Cardiac fibroblast (primary cell): ENCODE measurements at places on chromosomes 7 and 10.

DNA sequence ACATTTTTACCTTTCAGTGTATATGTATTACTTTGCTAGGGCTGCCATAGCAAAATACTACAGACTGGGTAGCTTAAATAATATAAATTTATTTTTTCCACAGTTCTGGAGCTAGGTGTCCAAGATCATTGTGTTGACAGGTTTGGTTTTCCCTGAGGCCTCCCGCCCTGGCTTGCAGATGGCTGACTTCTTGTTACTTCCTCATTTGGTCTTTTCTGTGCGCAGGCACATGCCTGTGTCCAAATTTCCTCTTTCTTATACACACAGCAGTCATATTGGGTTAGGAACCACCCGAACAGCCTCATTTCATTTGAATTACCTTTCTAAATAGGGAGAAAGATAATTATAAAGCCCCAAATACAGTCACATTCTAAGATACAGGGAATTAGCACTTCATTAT, 521.6 kb upstream of the SORCS1 start:
- DNase-seq = no peak

DNA sequence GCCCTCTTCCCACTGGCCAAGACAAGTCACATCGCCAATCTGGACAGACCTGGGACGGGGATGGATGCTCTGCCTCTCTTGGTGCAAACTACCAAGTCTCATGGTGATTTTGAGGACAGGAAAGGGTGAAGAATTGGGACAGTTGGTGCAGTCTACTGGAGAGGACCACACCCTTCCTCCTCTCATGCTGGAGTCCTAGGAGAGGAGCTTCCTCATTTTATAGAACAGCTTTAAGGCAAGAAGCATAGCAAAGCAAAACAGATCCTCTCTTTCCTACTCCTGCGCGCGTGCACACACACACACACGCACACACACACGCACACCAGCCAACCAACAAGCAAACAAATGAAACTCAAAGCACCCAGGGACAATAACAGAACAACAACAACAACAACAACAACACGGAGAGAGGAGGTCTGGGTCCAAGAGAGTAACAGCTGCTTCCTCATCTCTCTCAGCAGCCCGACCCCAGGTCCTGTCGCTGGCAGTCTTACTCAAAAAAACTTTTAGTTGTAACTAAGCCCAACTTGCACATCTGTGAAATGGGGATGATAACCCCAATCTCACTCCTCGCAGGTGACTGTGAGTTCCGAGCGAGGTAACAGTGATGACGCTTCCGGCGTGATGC, 83.4 kb downstream of the TMEM178B start:
- no peak for DNase-seq

DNA sequence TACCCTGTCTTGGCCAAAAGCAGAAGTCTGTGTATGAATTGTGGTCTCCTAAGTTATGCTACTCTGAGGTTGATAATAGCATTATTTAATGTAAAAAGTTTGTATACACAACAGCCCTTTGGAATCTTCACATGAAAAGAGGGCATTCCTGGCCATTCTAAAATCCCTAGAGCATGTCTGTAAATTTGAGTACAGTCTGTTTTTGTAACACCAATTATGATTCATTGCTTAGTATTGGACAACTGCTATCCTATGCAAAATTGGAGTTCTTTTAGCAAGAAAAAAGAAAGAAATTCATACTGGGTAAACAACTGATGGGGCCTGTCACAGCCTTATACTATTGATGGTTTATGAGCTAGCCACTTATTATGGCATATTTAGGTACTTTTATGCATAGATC, 10.2 kb downstream of the CUTC start:
- peak; percentile 78 for DNase-seq

DNA sequence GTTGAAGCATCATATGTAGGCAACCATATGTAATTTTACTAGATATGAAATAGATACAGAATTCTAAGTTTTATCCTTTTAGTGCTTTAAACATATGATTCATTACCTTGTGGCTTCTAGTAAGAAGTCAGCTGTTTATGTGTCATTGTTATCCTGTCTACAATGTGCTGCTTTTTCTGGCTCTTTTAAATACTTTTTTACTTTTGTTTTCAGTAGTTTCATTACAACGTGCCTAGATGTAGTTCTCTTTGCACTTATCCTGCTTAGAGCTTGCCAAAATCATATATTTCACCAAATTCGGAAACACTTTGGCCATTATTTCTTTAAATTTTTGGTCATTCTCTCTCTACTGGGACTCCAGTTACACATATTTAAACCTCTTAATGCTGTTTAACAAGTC, 26.4 kb downstream of the YAE1 start:
- peak; percentile 90 for DNase-seq

- no peak for DNase-seq
Measured at GRCh38 chr7:91910171-91910570, 29.7 kb upstream of the MTERF1 start.

- no peak for DNase-seq
Measured at GRCh38 chr7:4102231-4102841, 579.8 kb upstream of the FOXK1 start.

- DNase-seq = no peak
Measured at GRCh38 chr10:23461557-23461956, 22.7 kb downstream of the OTUD1 start.

- no peak for DNase-seq
Measured at GRCh38 chr7:112400141-112400540, 50.1 kb upstream of the IFRD1 start.

DNA sequence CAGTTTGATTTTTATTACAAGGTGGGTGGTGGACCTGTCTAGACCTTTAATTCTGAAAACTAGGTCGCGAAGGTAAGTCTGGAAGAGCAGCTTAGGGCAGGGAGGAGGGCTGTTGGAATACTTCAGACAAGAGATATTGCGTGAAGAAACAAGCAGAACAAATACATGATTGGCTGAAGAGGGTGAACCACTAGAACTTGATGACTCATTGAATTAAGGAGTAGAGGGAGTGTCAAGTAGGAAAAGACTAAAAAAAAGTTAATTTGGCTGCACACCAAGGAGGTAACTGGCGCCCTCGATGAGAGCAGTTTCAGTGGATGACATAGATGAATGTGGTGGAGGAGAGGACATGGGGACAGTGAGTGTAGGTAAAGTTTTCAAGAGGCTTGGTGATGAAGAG, 41.3 kb downstream of the WNT2 start:
- DNase-seq = peak; percentile 31
